ENCODE measurements at places on chromosomes 5 and 9.
A peak's percentile ranks its signal among the peaks of the same experiment; 100 is the strongest.

DNA sequence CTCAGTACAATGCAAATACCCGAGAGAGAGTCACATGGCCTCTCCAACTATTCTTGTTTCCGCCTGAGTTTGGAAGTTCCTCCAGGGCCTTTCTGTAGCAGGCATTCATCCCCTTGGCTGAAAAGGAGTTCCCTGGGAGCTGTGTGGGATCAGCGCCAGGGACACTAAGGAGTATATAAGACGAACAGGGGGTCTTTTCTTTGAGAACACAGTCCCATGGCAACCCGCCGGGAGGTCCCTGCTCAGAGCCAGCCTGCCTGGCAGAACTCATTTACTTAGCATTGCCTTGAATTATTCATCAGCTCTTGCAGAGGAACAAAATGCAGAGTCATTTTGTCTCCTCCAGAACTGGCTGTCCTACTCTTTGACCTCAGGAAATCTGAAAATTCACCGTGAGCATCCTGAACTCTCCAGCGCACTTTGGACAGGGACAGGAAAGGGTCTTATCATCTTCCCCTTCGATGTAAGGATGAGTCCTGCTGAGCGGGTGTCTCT is 120.4 kb upstream of the OSMR start:
- H3K4me1 ChIP-seq, result no peaks in the 10 kb centered on the region
- H3K36me3 ChIP-seq, result no peaks in the 10 kb centered on the region
- no peak for DNase-seq
- peaks cover 25% of the 10 kb centered on the region for H3K27me3 ChIP-seq
- H3K4me3 ChIP-seq, result no peak overlapping the region

DNA sequence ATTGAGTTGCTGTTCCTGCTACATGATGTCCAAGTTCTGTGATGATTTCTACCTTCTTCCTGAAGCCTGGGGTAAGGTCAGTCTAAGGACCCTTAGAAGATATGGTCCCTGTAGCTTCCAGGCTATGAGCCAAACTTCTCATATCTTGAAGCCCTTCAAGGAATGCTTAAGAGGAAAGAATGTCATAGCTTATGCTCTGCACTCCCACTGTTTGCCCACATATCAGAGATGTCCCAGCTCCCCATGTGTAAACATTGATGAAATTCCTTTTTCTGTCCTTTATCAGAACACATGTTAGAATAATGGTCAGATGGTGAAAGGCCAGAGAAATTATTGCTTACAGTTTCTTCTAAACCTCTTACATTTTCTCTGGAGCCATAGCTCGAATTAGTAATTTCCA is 41.4 kb upstream of the RUSC2 start:
- H3K27me3 ChIP-seq, result no peaks in the 10 kb centered on the region
- no peak for DNase-seq
- no peaks in the 10 kb centered on the region for H3K36me3 ChIP-seq
- H3K4me3 ChIP-seq, result no peak overlapping the region
- H3K4me1 ChIP-seq, result no peaks in the 10 kb centered on the region

DNA sequence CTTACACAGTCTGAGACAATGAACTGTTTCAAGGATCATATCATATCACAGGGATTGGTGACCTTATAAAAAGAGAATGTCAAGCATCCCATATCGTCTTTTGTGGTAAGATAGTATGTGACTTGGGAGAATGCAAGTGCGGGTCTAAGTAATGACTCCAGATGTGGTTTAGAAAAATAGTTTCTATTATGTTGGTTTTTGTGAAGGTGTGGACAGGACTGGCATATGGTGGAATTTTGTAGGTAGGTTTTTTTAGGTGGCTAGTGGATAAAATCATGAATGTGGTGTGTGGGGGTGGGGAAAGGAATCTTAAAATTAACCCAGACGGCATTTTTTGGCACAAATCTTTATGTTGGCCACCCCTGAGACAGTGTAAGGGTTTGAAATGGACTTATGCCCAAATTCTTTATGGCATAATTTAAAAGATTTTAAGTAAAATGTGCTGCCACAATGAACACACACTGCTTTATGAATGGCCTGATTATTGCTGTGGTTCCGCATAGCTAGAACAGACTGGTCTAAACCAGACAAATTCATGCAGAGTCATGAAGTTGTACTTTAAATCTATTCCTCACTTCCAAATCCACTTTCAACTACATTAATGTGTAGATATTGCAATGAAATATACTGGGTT is 204.8 kb upstream of the HAPLN1 start:
- no peak overlapping the region for H3K4me3 ChIP-seq

DNA sequence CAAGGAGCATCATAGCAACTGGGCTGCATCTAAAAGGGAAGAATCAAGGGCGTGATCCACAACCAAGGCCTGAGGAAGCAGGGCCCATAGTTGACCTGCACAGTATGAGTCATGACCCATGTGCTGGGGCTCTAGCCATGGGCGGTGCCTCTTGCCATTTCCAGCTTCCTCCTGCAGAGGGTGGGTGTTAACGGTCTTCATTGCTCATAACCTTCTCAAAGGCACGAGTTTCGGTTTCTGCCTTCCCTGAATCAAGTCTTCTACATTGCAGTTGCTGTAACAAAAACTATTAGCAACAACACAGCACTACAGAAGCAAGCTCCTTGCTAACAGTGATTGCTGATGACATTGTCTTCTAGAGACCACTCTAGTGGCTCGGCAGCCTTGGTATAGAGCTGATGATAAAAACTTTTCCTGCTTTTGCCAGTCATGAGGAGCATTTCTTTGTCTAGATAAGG is 66.9 kb downstream of the CTSL start:
- no peak overlapping the region for H3K4me3 ChIP-seq
- H3K36me3 ChIP-seq, result no peaks in the 10 kb centered on the region
- peak overlapping the region; percentile 88 for H3K27ac ChIP-seq
- no peaks in the 10 kb centered on the region for H3K27me3 ChIP-seq

- no peaks in the 10 kb centered on the region for H3K36me3 ChIP-seq
- H3K27me3 ChIP-seq, result no peaks in the 10 kb centered on the region
- H3K27ac ChIP-seq, result peak overlapping the region; percentile 54
- H3K4me3 ChIP-seq, result no peak overlapping the region
Observed at GRCh38 chr9:134344068-134344799, 18.0 kb downstream of the RXRA start.
